ENCODE measurements at places on chromosomes 11 and 22.

DNA sequence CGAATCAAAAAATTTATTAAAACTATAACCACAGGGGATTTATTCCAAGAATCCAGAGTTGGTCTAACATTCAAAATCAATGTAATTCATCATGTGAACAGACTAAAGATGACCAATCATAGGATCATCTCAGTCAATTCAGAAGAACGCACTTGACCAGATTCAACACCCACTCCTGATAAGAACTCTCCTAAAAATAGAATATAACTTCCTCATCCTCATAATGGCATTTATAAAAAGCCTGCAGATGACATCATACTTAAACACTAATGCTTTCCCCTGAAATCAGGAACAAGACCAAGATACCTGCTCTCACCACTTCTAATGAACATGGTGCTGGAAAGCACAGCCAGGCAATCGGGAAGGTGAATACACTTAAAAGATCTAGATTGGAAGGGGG is 10.5 kb upstream of the MUC2 start:
- DNase-seq = no peak

DNA sequence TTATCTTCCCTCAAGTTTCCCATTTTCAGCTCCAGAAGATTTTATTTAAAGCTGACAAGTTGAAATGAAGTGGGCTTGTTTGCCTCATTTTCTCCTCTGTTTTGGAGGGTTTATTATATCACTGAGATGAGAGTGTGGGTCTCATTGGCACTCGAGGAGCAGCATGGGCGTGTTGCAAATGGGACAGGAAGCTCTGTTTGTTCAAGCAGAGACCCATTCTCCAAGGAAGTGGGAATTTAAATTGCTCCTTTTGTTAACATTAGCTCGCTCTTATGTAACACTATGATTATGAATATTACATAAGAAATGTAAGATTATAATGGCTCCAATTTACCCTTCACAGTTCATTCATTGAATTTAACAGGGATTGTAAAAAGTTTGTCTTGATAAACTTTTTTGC is 317.7 kb upstream of the CTSC start:
- no peak for DNase-seq

GRCh38 chr11:119356349-119357031 is 10.0 kb upstream of the MFRP start:
- DNase-seq = peak; percentile 84

GRCh38 chr11:112612250-112612849 is 348.9 kb upstream of the NCAM1 start:
- DNase-seq = no peak

DNA sequence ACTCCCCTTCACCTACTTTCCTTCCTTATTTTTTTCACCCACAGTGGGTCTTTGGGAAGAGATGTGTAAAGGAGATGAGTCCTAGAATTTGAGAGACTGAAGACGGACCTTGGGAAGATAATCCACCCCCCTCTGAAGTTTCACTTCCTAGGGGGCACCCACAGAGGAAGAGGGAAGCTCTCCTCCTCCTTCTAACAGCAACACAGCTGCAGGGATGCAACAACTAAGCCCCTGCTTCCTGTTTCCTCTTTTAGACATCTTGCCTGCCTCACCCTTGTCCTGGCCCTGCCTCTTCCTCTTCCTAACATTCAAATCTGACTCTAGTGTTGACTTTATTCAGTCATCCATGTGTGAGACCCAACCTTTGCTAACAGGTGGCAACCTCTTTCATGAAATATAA is 424.6 kb downstream of the BUD13 start:
- no peak for DNase-seq

- DNase-seq = no peak
Observed at GRCh38 chr22:29710922-29711593, 8.7 kb upstream of the CABP7 start.

DNA sequence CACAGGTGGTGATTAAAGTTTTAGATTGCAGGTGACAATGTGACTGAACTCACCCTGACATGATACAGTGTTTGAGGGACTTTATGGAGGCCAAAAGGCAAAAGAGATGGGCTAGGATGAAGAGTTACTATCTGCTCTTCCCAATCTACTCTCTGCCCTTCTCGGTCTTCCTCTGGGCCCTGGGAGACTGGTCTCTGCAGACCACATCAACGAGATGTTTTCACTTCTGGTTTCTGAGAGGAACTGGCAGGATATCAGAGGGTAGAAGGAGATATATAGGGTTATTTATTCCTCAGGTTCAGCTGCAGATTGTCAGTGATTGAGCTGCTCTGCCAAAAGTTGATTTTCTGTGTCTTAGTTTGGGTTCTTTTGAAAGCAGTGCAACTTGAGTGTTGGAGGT is 32.4 kb upstream of the CD44 start:
- DNase-seq = no peak

DNA sequence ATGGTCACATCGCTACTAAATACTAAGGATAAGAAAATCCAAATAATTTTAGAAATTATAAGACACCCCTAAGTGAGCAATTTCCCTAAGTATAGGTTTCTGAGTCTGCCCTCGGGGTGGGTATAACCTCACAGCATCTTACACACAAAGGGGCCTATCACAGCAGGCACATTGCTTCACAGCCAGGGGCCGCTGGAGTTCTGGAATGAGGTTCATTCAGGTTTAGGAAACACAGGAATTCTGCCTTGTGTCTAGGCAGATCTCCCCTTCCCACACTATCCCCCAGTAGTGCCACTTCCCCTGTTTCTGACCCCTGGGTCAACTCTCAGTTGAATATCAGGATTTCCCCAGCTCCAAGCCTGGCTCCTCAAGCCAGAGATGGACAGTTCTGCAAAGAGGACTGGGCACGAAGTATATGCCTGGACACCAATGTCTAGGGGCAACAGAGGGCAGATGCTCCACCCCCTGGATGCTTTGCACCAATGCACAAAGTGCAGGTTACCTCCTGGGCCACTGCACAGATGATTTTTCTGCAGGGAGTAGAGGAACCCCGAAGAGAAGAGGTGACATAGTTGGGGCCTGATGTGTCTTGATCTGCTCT is 11.4 kb downstream of the TUBA8 start:
- no peak for DNase-seq

- no peak for DNase-seq
Observed at GRCh38 chr11:17828311-17828751, 93.8 kb downstream of the KCNC1 start.

GRCh38 chr22:35021161-35021560 is 44.8 kb upstream of the ISX start:
- DNase-seq = no peak

GRCh38 chr11:36480833-36481232 is 29.2 kb downstream of the TRAF6 start:
- no peak for DNase-seq

DNA sequence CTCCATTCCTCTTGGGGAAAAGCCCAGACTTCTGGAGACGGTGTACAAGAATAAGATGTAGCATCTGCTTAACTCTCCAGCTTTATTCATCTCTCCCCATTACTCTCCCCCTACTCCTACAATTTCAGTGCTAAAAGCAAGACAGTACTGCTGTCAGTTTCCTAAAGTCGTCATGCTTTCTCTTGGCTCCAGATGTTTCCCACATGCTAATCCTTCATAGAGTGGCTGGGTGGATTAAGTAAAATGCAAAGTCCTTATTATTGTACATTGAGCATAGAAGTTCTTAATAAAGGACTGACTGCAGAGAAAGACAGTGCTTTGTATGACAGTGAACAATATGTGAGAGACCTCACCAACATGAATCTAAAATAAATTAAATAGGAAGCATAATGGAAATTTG is 142.2 kb upstream of the UBASH3B start:
- DNase-seq = no peak

DNA sequence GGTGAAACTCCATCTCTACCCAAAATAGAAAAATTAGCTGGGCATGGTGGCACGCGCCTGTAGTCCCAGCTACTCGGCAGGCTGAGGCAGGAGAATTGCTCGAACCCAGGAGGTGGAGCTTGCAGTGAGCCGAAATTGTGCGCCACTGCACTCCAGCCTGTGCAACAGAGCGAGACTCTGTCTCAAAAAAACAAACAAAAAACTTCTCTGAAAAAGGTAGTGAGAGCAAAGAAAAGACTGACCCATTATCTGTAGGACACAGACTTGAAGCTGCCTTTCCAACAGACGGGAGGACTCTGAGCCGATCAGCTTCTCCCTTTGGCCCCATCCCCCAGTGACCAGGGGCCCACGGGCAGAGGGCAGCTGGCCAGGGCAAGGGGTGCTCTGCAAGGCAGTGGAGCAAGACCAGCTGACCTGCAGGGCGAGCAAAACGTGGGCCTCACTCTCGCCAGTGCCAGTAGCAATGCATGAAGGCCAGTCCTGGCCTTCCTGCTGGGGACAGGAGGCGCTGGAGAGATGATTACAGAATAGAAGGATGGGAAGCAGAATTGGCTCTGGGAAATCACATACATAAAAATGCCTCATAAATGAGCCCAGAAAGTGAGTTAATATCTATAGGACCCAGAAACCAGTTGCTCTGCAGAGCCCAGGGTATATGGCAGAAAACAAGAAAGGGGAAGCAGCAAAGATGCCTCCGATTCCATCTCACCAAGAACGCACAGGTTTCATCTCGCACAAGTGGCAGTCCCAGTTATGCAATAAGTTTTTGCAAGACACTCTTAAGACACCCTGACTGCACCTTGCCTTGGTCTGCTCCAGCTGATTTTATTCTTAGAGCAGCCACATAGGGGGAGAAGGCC is 2.8 kb downstream of the EHD1 start:
- DNase-seq = no peak

DNA sequence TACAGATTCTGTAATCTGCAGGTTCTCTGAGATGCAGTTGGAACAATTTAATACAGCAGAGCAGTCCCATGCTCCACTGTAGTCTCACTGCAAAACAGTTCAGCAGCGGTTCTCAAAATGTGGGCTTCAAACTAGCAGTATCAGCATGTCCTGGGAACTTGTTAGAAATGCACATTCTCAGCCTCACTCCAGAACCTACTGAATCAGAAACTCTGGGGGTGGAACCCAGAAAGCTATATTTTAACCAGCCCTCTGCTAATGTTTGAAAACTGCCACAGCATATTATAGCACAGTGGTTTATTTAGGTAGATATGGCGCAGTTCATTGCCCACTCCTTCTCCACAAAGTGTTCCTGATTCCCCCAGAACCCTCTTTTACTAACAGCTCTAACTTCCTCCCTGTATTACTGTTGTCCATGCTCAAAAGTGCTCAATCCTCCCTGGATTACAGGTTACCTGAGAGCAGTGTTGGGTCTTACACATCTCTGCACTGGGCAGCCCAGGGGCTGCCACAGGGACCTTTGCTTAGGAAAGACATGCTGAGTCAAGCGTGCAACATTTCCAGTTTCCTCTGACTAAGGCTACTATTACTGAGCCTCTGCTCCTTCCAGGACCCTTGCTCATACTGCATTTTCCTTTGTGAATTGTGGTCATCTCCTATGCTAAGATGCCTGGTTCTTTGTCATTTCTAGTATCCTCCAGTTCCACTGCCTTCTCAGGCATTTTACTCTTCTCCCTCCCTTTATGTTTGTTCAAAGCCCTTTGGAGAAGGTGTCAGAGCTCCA is 7.7 kb upstream of the DGAT2 start:
- DNase-seq = peak; percentile 91

- DNase-seq = no peak
Observed at GRCh38 chr11:36110668-36111410, 167.0 kb downstream of the LDLRAD3 start.

DNA sequence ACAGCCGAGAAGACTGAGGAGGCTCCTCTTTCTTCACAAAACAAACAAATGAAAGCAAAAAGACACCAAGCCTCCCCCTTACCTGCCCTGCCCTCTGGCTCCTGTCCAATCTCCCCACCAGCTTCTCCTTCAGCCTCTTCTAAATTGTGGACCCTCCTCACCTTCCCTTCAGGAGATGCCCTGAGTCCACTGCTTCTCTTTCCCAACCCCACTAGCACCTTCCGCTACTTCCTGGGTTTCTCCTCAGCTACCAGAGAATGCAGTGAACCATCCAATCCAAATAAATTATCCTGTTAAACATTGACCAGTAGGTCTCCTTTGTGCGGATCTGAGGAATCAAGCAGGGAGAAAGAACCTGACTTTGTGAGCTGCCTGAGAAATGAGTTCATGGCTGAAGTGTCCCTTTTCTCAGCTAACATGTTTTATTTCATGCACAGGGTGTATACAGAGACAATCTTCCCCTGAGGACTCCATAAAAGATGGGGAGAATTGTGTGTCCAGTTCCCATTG is 63.2 kb upstream of the VPREB1 start:
- no peak for DNase-seq

- DNase-seq = no peak
Observed at GRCh38 chr11:121352251-121352891, 59.8 kb downstream of the SC5D start.

- DNase-seq = peak; percentile 76
Observed at GRCh38 chr22:24894220-24894975, 52.1 kb downstream of the LHFPL7 start.

DNA sequence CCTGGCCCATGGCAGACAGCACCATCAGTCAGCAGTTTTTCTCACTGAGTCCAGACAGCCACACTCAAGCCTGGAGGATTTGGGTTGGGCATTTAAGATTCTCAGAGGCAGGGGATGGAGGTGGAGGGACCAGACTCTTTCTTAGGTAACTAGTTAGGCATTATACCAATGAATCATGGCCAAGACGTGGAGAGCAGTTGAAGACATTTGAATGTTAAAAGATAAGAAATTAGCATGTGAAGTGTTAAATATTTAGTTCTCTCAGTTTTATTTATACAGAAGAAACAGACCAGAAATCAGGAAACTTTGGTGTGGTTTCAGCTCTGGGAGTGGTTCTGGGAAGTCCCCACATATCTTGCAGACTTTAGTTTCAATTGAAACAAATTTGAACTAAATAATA is 9.9 kb downstream of the GTF2H1 start:
- DNase-seq = no peak

DNA sequence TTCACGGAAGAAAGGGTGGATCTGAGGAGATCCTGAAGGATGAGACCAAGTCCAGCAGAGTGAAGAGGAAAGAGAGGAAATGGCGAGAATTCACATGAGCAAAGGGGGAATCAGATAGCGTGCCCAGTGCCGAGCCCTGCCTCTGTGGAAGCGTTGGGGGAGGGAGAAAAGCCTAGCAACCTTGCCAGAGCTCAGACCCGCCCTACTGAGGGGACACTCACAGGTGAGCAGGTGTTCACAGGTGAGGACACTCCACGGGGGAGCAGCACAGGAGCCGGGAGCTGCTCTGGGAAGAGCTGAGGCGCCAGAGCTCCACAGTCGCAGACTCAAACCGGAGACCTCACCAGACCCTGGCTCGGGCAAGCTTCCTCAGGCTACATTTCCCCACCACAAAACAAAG is 56.2 kb downstream of the MICAL3 start:
- DNase-seq = no peak

- DNase-seq = peak; percentile 40
Observed at GRCh38 chr11:4539603-4540219, 5.3 kb upstream of the OR52M1 start.
